NCI-H2029 (cell line): ENCODE measurements at places on chromosomes 1 and 21.

DNA sequence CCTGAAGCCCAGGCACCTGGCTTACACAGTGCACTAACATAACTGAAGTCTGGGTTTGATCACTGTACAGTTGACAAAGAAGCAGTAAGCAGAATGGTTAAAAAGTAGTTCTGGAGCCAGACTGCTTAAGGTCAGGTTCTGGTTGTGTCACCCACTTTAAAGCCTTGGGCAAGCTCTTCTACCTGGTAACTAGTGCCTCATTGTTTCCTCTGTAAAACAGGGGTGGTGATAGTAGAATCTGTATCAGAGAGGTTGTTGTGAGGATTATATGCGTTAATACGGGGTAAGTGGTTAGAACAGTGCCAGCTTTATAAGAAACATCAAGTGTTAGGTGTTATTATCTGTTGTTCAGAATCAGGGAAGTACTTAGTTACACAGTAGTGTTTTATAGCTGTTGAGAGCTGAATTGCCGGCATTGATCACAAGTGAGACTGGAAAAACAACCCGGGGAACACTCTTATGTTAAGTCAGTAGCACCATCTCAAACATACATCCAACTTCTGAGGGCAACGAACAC, 3.7 kb downstream of the BACH1 start:
- peak; percentile 16 for DNase-seq

- DNase-seq, result no peak
Measured at GRCh38 chr1:66248746-66249145, 285.2 kb upstream of the SGIP1 start.

GRCh38 chr1:29563571-29563970, 327.2 kb downstream of the PTPRU start:
- no peak for DNase-seq

- peak; percentile 94 for DNase-seq
Measured at GRCh38 chr1:10962483-10962882, 50.0 kb upstream of the TARDBP start.

DNA sequence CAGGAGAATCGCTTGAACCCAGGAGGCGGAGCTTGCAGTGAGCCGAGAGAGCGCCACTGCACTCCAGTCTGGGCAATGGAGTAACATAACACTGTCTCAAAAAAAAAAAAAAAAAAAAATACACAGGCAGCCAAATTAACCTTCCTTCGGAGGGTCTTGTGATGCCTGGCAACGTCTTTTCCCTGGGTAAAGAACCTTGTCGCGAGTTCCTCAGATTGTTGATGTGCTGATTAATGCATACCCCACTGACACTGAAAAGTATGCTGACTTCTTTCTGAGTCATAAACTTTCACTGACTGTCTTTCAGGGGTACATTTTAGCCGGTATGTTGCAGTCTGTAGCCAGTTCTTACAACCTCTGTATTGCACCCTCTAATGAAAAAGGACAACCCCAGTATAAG, 95.1 kb upstream of the SOD1 start:
- no peak for DNase-seq

- no peak for DNase-seq
Measured at GRCh38 chr1:66303646-66304045, 230.3 kb upstream of the SGIP1 start.

GRCh38 chr1:54566438-54567141, 18.6 kb downstream of the ACOT11 start:
- no peak for DNase-seq

DNA sequence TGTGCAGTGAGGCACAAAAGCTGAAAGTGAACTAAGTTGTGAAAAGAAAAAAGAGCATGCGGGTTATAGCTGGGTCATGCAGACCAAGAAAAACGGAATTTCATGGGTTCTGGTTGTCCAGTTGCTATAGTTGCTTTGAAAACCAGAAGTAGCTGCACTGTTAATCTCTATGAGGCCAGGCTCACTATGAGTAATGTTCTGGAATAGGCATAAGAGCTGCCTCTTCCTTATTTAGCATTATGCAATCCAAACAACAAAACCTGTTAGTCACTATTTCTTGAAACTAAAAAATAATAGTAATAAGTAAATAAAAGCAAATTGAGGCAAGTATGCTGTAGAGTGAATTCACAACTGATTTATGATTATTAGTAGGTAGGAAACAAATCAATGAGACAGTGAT, 1383.7 kb downstream of the MRPL39 start:
- DNase-seq, result no peak

DNA sequence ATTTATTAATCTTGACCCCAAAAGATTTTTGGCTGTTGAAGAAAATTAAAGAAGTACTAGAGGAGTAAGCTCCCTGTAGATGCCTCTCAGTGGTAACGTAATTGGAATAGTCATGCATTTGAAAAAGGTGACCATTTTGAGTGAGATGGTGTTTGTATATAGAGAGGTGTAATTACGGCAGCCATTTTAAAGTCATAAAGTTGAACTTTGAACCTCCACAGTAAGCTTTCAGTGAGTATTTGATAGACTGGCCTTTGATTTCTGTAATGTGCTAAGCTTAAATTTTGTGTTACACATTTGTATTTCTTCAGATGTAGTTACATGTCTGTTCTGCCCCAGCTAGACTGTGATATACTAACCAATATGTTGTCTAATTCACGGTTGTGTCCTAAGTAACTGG, 21.5 kb upstream of the TMCO2 start:
- DNase-seq, result no peak

- no peak for DNase-seq
Measured at GRCh38 chr1:192080684-192081083, 77.6 kb upstream of the RGS18 start.

GRCh38 chr1:248243204-248243603, 12.0 kb downstream of the OR2M4 start:
- peak; percentile 55 for DNase-seq

DNA sequence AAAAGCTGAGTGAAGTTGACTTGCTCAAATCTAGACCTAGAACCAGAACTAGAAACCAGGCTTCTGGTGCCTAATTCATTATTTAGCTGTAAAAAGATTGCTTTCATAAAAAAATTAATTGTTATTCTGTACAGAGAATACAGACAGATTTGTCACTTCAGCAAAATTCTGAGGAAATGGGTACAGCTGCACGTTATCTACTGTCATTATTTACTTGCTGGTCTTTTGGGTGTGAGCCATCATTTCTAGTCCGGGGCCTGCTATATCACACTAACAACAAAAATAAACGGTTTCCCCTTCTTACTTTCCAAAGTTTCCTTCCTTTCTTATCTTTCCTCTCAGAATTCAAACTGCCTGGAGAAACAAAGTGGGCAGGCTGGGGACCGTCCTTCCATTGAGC, 68.3 kb downstream of the PTGER3 start:
- no peak for DNase-seq

GRCh38 chr1:186302381-186302920, 72.6 kb downstream of the TPR start:
- DNase-seq, result no peak
